ENCODE measurements at places on chromosomes 13 and 19. TPM values are rescaled to one million over a fixed set of nuclear protein-coding genes. Genes with fewer than 3 reads are reported as not detected.

DNA sequence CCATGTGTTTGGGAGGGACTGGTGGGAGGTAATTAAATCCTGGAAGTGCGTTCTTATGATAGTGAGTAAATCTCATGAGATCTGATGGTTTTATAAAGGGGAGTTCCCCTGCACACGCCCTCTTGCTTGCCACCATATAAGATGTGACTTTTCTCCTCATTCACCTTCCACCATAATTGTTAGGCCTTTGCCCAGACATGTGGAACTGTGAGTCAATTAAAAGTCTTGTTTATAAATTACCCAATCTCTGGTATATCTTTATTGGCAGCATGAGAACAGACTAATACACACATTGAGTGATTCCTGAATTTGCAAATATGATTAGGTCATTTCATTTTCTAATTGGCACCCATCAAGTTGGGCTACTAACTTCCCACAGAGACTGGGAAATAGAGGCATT is 977.2 kb downstream of the SLITRK1 start:
- no peak for DNase-seq

DNA sequence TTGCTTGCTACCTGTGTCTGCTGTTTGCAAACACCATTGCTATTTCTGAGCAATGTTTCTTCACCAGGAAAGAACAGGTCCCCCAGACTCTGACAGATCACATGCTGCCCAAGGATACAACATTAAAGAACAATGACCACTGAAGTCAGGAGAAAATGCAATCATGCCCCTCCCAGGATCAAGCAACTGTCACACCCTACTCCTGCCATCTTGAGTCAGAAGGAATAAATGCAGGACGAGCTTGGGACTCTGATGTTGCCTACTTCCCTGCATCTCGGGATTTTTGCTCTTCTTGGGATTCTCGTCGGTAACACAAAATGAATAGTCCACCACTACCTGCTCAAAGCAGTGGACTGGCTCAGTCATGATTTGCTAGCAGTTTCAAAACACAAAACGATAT is 490.6 kb downstream of the COG6 start:
- DNase-seq, result no peak

Gene CD37
- not detected for polyA plus RNA-seq

Gene NLRP5
- not detected for polyA plus RNA-seq

GRCh38 chr19:51594774-51595109 is 23.7 kb downstream of the ZNF175 start:
- no peak for DNase-seq

GRCh38 chr19:16142032-16142580 is 1.4 kb upstream of the HSH2D start:
- DNase-seq, result no peak

GRCh38 chr19:10975374-10976130 is 14.7 kb downstream of the SMARCA4 start:
- DNase-seq, result no peak

DNA sequence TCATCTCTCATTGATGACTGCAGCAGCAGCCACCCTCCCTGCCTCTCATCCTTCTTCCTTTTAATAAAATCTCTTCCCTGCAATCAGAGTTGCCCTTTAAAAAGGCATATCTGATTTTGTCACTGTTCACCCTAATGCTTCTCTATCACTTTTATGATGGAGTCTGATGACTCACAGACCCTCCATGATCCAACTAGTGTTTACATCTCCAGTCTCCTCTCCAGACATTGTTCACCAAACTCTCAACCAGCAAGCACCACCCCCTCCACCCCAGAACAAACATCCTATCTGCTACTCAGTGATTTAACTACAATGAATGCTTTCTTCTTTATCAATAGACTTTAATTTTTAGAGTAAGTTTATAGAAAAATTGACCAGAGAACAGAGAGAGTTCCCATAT is 59.5 kb downstream of the TNFSF11 start:
- DNase-seq, result no peak
